Spinal cord (tissue), 10 donors: ENCODE measurements at places on chromosomes 4 and X. TPM values are rescaled to one million over a fixed set of nuclear protein-coding genes. Genes with fewer than 3 reads are reported as not detected.

- no peak for DNase-seq
- no peaks in the 10 kb centered on the region for H3K36me3 ChIP-seq
- H3K27ac ChIP-seq = no peak overlapping the region
- no peaks in the 10 kb centered on the region for H3K4me1 ChIP-seq
- no peaks in the 10 kb centered on the region for H3K27me3 ChIP-seq
Observed at GRCh38 chrX:23726191-23726590, 16.9 kb downstream of the ACOT9 start.

- no peaks in the 10 kb centered on the region for H3K27me3 ChIP-seq
- no peak for DNase-seq
- H3K4me1 ChIP-seq = no peaks in the 10 kb centered on the region
- no peak overlapping the region for H3K27ac ChIP-seq
- H3K36me3 ChIP-seq = no peaks in the 10 kb centered on the region
Observed at GRCh38 chr4:148434075-148434773, 8.0 kb downstream of the NR3C2 start.

DNA sequence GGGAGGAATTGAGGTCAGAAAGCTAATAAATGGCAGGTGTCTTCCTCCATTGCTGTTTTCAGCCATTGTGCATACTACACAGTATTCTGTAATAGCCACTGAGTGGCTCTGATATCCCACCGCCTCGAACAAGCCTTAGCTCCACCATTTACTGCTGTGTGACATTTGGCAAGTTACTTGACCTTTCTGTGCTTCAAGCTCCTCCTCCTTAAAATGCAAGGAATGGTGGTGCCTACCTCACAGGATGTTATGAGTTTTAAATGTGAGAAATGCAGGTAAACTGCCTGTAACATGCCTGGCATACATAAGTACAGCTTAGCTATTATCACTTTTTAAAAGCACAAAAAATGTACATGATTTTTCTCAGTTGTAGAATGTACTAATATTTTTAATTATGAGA is 421.0 kb downstream of the MAPK10 start:
- H3K4me3 ChIP-seq = no peak overlapping the region
- H3K36me3 ChIP-seq = no peaks in the 10 kb centered on the region
- no peaks in the 10 kb centered on the region for H3K27me3 ChIP-seq
- no peaks in the 10 kb centered on the region for H3K4me1 ChIP-seq
- no peak for DNase-seq

DNA sequence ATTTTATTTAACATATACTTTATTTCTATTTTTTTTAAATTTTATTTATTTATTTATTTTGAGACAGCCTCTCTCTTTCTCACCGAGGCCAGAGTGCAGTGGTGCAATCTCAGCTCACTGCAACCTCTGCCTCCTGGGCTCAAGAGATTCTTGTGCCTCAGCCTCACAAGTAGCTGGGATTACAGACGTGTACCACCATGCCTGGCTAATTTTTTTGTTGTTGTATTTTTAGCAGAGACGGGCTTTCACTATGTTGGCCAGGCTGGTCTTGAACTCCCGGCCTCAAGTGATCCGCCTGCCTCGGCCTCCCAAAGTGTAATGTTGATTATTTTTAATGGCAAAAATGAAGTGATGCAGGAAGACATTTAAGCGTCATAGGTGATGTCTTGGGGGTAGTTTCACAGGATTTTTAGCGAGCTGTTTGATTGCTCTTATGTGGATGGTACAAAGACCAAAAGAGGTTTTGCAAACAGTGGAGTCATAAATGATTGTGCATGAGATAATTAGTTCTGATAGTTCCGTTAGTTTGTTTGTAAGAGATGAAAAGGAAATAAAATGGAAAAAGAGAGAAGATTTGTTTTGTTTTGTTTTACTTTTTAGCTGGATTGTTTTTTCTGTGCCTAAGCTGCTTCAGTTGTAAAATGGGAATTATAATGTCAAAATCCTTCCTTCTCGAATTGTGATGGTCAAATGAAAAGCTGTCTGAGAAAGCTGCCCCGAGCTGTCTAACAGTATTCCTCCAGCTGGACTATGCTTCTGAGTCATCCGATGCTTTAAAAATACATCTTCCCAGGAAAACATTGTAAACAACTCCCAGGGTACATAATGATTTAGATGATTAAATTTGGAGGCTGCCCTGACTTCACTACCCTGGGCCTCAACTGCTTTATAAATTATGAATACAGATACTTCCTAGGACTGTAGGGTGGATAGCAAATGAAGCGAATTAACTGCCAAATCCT is 14.7 kb downstream of the RHOH start:
- H3K4me1 ChIP-seq = no peaks in the 10 kb centered on the region
- DNase-seq = peak; percentile 47
- no peaks in the 10 kb centered on the region for H3K27me3 ChIP-seq

DNA sequence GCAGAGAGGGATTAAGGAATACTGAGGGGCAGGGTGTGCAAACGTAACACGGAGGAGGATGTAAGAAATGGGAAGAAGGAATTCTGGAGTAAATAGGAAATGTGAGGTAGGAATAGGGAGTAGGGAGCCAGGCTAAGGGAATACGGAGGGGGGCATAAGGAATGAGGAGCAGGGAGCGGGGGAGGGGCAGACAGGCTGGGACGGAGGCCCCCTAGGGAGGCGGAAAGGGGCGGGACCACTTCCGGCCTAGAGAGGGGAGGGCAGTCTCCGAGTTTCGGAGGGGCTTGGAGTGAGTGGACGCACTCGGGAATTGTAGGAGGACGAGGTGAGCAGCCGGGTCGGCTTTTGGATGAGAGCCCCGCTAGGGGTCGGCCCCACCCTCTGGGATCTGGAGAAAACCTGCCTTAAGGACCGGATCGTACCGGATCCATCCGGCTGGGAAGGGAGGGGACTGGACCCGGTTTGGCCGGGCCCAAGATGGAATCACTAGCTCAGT is 612 bp downstream of the MAGED2 start:
- H3K27me3 ChIP-seq = no peaks in the 10 kb centered on the region
- peak; percentile 63 for DNase-seq
- peaks cover 21% of the 10 kb centered on the region for H3K36me3 ChIP-seq
- peak overlapping the region; percentile 95 for H3K27ac ChIP-seq
- peaks cover 18% of the 10 kb centered on the region for H3K4me1 ChIP-seq

- no peak overlapping the region for H3K27ac ChIP-seq
- no peaks in the 10 kb centered on the region for H3K36me3 ChIP-seq
- no peak for DNase-seq
- H3K27me3 ChIP-seq = no peaks in the 10 kb centered on the region
Observed at GRCh38 chr4:156945532-156945931, 26.1 kb downstream of the PDGFC start.

Gene ADH1B
- total RNA-seq = 8.4 TPM

- H3K27me3 ChIP-seq = no peaks in the 10 kb centered on the region
- no peaks in the 10 kb centered on the region for H3K36me3 ChIP-seq
- no peak overlapping the region for H3K27ac ChIP-seq
- H3K4me3 ChIP-seq = no peak overlapping the region
- no peaks in the 10 kb centered on the region for H3K4me1 ChIP-seq
Observed at GRCh38 chr4:128727658-128728057, 81.8 kb upstream of the JADE1 start.

DNA sequence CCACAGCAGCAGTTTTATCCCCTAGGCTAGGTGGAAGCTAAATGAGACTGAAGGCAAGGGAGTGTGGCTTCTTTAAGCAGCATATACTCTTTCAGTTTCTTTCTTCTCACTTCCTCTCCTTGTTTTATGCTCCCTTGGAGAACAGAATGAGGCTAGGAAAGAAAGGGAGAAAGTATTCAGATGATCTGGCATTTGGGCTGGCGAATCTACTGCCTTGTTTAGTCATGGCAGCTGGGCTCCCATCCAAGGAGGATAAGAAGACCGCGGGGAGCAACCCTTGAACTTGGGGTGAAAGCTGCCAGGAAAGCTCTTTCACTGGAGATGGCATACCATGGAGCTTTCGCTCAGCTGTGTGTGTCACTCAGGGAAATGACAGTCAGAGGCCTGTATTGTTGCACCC is 72.1 kb downstream of the ARHGEF38 start:
- DNase-seq = no peak
- no peak overlapping the region for H3K4me3 ChIP-seq
- no peaks in the 10 kb centered on the region for H3K36me3 ChIP-seq
- peaks cover 3% of the 10 kb centered on the region for H3K4me1 ChIP-seq
- H3K27ac ChIP-seq = no peak overlapping the region
- H3K27me3 ChIP-seq = no peaks in the 10 kb centered on the region

Gene RADX
- 6.6 TPM for total RNA-seq
